T47D (cell line): ENCODE measurements at places on chromosomes 3 and 15.
A peak's percentile ranks its signal among the peaks of the same experiment; 100 is the strongest.

GRCh38 chr3:87101861-87102625 lies 111.1 kb upstream of the VGLL3 start:
- no peak for DNase-seq

GRCh38 chr3:174340624-174341587 lies 518.2 kb upstream of the NAALADL2 start:
- DNase-seq, result no peak

DNA sequence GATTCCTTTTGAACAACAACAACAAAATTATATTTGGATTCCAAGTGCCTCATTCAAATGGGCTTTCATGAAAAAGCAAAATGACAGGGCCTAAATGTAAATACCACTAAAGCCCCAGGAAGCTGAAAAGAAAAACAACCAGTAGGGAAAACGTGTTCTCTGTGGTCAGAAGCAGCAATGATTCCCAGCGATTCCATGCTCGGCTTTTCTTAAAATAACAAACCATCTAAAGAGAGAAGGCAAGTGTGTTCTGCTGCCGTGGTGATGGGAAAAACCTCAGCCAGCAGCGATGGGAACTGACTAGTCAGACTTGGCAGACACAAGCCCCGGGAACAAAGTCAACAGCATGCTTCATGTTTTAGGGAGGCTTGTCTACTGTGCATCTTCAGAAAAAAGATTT lies 153.6 kb downstream of the TNIK start:
- no peak for DNase-seq

DNA sequence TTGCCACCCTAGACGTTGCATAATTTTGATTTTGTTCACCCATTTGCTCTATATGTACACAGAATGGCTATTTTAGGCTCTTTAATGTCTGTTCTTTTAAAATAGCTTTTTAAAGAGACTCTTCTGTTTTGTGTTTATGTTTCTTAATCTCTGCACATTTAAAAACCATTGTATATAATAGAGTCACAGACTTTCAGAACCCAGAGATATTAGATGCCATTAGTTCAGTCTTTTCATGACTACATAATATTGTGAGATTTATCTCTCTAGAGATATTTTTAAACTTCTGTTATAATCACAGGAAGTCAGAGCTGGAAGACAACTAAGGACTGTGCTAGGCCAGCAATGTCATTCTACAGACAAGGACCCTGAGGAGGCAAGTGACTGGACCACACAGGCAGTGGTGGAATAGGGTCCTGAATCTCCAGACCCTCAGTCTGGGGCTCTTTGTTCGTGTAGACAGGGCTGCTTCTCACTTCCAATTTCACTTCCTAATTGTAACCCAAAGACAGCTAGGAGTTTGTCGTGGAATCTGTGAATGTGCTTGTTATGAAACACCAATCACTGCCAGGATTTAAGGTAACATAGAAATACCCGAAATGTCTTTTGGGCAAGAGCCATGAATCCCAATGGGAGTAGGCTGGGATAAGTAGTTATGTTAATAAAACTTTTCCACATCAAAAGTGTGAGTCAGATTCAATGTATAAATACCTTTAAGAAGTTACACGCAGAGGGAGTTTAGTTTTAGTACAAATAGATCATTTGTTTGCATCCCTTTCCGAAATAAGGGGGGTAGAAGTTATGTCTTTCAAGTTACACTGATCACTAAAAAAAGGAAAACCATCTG lies 165.2 kb upstream of the ROPN1 start:
- no peak for DNase-seq

DNA sequence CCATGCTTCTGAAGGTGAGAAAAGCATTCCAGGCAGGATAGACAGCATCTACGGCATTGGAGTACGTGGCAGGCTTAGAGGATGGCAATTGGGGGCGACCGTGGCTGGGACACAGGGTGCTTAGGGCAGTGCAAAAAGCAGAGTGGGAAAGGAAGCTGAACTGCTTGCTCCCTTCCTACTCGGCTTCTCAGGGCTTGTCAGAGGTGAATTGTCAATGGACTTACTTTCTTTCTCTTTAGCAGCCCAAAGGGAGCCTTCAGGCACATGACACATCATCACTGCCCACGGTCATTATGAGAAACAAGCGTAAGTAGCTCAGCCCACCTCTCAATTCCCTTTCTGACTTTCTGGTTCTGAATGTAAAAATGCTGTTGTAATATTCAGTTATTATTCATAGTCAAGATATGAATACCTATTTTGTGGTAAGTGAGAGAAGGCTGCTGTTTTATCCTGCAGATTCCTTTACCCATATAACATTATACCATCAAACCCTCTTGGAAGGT lies 84.3 kb downstream of the KLHL25 start:
- no peak for DNase-seq

GRCh38 chr3:139120086-139121056 lies 75.7 kb upstream of the PRR23C start:
- DNase-seq, result no peak

DNA sequence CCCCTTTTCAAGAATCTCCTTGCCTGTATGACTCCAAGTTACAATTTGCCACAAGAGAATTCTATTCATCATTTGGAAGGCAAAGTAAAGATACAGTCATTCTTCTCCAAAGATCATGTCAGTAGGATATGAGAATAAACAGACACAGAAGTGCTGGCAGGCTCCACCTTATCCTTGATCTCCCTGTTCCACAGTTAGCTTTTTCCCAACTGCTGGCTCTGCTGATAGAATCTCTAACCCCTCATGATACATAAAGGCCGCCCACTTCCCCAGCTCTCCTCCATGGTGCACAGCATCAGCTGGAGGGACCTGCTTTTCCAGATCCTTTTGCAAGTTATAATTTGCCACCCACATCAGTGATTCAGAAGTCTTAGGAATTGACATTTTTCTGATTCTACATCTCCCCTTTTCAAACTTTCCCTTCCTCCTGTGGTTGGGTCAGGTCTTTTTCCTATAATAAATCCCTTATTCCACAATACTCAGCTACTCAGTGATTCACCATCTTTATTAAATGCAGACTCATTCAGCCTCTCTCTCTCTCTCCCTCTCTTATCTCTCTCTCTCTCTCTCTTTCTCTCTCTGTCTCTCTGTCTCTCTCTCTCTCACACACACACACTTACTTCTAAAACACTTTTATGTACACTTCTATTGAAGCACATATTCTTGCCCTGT lies 465.4 kb downstream of the GBE1 start:
- DNase-seq, result peak; percentile 0

DNA sequence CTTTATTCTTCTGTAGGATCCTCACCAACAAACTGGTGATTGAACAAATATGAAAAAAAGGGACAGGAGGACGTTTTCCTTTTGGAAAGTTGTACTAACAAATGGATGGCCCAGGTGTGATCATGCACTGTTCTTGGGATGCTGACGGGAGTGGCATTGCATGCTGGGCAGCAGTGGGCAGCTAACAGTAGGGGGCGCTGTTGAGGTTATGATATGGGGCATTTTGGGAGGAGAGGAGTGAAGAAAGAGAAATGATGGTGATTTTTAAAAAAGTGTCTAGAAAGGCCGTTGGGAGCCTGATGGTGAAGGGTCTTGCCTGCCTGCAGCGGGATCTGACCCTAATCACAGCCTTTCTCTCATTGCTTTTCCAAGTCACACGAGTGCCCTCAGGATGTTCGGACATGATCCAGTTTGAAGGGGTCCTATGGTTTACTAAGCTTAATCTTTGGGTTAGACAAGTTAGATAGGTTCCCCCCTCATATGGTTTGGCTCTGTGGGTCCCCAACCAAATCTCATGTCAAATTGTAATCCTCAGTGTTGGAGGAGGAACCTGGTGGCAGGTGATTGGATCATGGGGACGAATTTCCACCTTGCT lies 46.2 kb upstream of the PRTG start:
- DNase-seq, result no peak

DNA sequence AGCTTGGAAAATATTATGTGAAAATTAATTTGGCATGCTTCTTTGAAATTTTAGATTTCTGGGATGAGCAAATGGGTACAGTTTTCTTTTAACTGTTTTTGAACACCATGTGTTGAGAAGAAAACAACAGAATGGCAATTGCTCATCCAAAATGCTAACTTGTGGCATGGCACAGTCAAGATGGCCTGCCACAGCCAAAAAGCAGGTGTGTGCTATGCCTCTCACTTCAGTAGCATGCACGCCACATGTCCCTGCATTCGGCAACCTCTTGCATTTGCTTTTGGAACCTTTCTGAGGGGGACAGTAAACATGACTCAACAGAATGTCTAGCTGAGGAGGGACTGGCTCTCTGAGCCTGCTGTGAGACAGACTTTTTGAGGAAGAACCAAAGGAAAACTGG lies 138.5 kb downstream of the TIGIT start:
- no peak for DNase-seq

DNA sequence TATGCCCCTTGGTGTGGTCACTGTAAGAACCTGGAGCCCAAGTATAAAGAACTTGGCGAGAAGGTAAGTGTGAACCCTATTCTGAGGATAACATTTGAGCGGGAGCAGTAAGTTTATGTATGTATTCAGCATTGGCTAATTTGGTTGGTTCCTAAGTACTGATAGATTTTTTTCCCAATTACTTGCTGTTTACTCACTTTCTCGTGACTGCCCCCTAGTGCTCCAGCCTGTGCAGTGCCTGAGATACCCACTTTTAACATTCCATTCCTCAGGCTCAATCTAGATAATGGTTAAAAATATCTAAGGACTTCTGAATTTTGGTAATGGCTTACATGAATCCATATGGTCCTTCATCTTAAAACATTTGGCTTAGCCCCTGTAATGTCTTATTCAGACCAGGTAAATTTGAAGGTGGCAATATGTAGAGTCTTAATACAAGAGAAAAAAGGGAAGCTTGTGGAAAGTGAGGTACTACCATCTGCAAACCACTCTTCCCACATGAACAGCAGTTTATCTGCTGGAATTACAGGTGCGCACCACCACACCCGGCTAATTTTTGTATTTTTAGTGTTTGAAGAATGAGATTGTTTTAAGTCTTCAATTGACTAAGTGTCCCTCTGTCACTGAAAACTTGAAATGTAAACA lies 7.1 kb downstream of the ELL3 start:
- DNase-seq, result peak; percentile 59

- DNase-seq, result no peak
These were observed 608.1 kb downstream of the ROBO1 start for GRCh38 chr3:79159736-79160135.

DNA sequence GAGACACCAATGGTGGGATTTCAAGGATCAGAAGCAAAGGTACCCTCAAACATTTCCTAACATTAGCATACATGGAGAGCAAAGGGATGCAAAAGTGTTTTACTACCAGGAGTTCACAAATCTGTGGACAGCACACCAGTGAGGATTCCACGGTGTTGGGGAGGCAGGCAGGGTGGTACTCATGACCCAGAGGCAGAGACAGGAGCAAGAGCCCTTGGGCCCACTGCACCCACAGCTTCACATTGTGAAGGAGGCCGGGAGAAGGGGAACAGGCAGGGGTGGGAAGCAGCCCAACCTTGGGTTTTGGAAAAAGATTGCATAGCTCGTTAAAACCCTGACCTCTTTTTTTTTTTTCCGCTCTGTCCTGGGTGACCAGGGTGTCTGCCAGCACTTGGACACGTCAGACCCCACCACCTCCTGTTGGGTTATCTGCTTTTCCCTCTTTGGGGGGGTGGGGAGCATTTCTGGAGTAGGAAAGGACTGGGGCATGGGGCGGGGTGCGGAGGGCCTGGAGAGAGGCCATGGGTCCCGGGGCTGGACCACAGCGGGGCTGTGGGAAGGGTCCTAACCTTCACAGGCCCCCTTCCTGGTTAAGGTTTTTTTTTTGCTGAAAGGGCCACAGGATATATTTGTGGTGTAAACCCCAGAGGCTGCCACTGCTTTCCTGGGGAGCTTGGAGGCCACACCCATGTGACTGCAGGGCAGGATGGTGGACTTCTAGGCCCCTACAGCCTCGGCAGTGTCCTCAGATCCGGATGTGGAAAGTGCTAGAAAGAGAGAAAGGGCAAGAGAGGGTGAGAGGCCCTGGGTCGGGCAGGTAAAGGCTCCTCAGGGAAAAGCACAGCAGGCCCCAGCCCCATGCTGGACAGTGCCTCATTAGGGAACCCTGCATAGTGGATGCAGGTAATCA lies 12.5 kb downstream of the SH2D7 start:
- no peak for DNase-seq

DNA sequence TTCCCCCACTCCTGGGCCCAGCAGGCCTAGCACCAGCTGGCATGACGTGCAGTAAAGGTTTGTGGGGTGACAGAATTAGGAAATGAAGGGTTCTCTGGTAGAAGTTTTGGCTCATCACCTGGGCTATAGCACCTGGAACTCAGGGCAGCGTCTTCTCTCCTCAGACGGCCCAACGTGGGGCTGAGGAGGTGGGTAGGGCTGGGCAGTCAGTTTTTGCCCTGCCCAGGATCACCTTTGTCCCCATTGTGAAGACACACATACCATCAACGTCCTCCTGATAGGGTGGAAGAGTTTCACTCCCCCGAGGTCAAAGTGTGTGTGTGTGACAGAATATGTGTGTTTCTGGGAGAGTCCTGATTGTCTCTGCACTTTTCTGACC lies 12.1 kb downstream of the KBTBD13 start:
- no peak for DNase-seq

DNA sequence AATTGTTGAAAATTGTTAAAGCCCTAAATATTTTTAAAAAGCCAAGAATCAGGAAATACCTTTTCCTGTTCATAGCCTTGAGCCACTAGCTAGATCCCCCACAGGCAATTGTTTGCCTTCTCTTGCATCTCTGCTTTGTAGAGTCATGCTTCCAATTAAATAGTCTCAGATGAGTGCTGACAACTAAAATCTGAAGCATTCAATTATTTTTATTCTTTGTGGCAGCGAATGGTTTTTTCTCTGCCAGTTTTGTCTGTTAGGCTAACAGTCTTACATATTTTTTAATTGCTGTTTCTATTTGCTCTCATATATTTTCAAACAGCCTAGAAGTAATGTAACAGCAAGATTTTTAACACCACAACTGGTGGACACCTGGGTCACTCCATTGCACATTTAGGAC lies 277.1 kb upstream of the GBE1 start:
- DNase-seq, result no peak

GRCh38 chr15:41180206-41180789 lies 50.3 kb downstream of the EXD1 start:
- no peak for DNase-seq

DNA sequence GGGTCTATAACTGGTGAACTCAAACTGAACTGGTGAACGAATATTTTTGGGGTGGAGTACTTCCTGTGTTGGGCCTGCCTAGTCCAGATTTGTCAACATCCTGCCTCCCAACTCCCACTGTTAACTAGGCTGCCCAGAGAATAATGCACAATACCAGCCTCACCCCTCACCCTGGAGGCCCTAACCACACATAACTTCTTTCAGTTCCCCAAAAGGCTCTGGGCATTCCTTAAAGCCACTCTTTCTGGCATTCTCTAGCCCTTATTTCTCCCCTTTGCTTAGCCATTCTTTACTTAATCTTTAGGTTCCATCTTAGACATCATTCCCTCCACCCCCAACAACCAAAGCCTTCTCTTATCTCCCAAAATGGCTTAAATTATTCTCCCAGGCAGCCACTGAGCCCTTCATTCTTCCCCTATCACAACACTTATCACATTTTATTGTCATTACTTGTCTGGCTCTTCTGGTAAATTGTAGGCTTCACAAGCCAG lies 9.1 kb upstream of the SEC11A start:
- DNase-seq, result no peak
